Inflammatory macrophage treated with lipopolysaccharide for 4 hours (primary cell): ENCODE measurements at places on chromosomes 16 and 17.

DNA sequence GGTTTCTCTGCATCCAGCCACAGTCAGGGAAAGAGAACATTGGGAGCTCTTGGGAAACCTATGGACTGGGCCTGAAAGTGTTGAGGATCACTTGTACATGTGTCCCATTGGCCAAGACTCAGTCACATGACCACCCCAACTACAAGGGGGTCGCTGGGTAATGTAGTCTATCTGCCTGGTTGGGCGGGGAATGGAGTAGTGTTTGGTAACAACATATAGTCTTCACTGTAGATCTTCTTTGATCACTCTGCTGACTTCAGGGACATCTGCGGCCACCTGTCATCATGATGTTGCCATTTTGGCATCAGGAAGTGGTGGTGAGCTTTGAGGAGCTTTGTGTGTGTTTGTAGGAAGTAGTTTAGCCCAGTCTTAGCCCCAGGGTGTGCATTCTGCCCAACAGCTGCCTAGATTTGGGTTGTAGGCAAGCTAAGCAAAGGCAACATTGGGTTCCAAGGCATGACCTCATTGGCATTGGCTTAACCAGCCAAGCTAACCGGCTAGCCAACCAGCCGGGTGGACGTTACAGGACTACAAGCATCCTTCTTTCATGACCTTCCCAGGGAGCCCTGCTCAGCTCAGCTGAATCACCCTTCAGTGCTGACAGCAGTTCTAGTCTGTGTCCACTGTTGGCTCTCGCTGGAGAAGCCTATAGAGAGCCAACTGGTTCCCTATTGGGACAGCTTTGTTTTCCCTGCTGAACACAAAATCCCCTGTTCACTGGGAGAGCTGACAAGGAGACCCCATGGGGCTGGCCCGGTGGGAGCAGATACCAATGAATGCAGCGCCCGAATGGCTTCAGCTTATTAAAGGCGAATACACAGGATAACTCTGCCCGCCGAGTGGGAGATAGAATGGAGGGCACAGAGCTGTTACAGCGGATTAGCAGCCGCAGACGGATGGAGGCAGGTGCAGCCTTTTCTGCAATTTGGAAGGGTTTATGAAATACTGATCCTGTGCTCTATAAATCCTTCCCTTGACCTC lies 178.6 kb downstream of the NTN1 start:
- no peak for DNase-seq

DNA sequence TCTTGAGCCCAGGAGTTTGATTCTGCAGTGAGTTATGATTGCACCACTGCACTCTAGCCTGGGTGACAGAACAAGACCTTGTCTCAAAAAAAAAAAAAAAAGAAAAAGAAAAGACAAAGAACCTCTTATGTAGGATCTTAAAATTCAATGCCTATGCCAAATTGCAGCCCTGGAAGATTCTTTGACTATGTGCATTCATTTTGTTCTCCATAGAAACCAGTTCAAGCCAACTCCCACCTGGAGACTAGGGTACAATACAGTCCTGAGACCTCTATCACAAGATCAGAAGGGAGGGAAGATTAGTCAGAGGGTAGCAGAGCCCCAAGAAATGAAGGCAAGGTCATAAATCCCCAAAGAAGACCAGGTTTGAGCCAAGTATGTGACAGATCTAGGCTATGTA lies 90.6 kb upstream of the HAS3 start:
- DNase-seq = no peak

GRCh38 chr16:49455181-49455990 lies 81.8 kb downstream of the C16orf78 start:
- no peak for DNase-seq

- DNase-seq = peak; percentile 47
Measured at GRCh38 chr16:29148131-29148691, 163.4 kb downstream of the LAT start.
